NCI-H1930 (cell line): ENCODE measurements at places on chromosomes 7 and 10.
A peak's percentile ranks its signal among the peaks of the same experiment; 100 is the strongest.

DNA sequence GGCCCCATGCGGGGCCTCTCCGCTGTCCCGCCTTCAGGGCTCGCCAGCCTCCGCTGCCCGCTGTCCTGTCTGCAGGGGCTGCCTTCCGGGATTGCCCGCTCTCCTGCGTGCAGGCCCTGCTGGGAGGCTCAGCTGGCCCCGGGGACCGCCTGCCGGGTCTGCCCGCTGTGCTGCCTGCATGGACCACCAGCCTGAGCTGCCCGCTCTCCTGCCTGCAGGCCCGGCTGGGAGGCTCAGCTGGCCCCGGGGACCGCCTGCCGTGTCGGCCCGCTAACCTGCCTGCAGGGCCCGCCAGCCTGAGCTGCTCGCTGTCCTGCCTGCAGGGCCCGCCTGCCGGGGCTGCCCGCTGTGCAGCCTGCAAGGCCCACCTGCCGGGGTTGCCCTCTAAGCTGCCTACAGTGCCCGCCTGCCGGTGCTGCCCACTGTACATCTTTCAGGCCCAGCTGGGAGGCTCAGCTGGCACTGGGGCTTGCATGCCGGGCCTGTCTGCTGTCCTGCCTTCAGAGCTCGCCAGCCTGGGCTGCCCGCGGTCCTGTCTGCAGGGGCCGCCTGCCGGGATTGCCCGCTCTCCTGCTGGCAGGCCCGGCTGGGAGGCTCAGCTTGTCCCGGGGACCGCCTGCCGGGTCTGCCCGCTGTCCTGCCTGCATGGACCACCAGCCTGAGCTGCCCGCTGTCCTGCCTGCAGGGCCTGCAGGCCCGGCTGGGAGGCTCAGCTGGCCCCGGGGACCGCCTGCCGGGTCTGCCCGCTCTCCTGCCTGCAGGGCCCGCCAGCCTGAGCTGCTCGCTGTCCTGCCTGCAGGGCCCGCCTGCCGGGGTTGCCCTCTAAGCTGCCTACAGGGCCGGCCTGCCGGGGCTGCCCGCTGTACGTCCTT is 165.1 kb downstream of the GLRX3 start:
- peak; percentile 36 for DNase-seq

DNA sequence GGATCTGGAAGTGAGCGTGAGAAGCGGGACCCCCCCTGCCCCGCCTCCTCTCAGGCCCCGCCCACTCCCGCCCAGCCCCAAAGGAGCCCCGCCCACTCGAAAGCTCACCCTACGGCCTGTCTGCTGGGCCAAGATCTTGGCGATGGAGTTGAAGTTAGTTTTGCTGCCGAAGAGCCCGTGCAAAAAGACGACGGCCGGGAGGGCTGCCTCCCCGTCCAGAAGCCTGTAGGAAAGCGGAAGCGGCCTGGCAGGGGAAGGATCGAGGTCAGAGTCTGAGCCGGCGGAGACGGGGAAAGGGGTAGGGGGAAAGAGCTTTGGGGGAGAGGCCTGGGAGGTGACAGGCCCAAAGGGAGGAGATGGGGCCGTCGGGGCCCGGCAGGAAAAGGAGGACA is 386 bp downstream of the ABHD11 start:
- DNase-seq, result no peak

DNA sequence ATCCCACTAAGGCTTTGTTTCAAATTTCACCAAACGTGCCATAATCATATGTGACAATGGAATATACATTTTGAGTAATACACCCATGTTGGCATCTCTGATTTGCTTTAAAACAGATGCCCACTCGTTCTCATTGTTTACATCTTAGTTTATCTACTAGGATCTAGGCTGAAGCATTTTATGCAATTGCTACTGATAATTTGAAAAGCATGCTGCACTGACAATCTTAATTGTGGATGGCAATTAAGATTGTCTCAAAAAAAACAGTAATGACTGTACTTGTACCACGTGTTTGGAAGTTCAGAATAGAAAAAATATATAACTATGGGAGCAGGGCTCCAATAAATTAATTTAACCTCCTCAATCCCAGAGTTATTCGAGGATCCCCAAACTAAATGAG is 136.8 kb downstream of the CRPPA start:
- DNase-seq, result no peak

GRCh38 chr7:150335774-150336112 is 5.7 kb downstream of the RARRES2 start:
- no peak for DNase-seq

DNA sequence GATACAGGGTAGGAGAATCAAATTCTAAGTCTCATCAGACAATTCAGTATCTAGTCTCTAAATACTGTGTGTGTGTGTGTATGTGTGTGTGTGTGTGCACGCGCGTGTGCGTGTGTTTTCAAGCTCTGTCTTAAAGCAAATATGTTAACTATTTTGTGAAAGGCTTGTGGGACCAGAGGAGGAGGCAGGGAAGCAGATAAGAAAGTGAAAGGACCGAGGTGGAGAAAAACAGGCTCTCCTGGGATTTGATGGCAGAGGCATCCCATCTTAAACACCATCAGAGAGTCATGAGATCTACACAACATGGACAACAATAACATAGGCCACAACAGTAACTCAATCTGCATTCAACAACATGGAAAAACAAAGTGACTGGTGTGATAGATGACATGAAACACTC is 67.1 kb downstream of the PIP4K2A start:
- no peak for DNase-seq

GRCh38 chr7:7182156-7183060 is at the start of gene C1GALT1:
C1GALT1 (plus strand) TSS chr7:7182544; CDS start chr7:7234320, 51,776 bp downstream.
- peak; percentile 94 for DNase-seq

DNA sequence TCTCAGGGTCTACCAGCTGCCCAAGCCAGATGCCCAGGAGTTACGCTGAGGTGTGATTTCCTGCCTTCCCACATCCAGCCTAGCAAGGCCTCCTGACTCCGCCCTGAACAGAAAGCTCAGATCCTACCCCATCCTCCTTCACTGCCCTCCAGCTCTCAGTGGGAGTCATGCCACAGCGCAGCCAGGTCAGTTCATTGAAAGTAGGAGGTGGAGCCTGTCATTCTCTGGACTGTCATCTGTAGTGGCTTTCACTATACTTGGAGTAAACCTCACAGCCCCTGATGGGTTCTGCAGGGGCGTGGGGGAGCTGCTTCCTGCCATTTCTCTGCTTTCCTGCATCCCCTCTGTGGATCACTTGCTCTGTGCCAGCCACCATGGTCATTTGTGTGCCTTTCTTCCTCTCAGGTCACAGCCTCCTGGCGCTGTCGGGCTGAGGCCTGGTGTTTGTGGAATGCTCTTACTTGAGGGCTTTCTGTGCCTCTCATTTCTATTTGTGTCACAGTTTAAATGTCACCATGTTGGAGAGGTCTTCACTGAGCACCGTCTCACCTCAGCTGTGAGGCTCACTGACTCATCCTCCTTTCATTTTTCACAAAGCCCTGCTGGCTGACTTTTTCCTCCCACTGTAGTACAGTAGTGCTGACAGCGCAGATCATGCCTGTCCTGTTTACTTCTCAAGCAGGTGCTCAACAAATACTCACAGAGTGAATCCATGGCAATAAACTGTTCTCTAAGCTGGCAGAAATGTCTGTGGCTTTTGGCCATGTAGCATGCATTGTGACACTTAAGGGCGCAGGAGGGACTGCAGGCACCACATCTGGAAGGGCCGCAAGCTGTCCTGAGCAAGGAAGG is 61.0 kb upstream of the TMEM248 start:
- DNase-seq, result no peak
